Activated CD4-positive, alpha-beta T cell treated with anti-CD3 and anti-CD28 coated beads for 36 hours (primary cell): ENCODE measurements at places on chromosomes 1 and 21. TPM values are rescaled to one million over a fixed set of nuclear protein-coding genes. Genes with fewer than 3 reads are reported as not detected.

- peaks cover 2% of the 10 kb centered on the region for H3K36me3 ChIP-seq
- H3K4me3 ChIP-seq, result no peak overlapping the region
- DNase-seq, result no peak
- H3K4me1 ChIP-seq, result no peaks in the 10 kb centered on the region
- peaks cover 11% of the 10 kb centered on the region for H3K27me3 ChIP-seq
- H3K27ac ChIP-seq, result no peak overlapping the region
These were observed 34.3 kb upstream of the SYCP1 start for GRCh38 chr1:114820392-114820791.

PGLYRP3 gene
- not detected for total RNA-seq

PLA2G2F gene
- not detected for total RNA-seq

GRCh38 chr1:157399343-157399983 lies 152.9 kb downstream of the FCRL5 start:
- peaks cover 35% of the 10 kb centered on the region for H3K27me3 ChIP-seq
- DNase-seq, result no peak
- H3K4me1 ChIP-seq, result no peaks in the 10 kb centered on the region
- no peaks in the 10 kb centered on the region for H3K36me3 ChIP-seq
- H3K27ac ChIP-seq, result no peak overlapping the region
- no peak overlapping the region for H3K4me3 ChIP-seq

SPRR5 gene
- not detected for total RNA-seq

DNA sequence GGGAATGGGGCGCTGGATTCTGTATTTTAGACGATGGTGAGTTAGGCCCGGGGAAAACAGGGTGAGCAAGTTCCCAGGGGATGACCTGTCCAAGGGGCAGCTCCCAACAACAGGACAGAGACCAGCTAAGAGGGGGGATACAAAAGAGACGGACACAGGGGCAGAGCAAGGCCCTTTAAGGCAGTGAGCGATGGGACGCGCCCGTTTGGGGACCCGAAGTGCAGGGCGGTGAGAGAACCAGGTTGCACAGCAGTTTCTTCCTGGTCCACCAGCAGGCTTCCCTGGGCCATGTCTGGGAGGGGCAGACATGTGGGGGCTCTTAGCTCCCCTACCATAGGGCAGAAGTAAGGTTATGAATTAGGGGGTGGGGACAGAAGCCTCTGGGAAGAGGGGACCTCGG lies 22.0 kb downstream of the INAVA start:
- H3K27ac ChIP-seq, result no peak overlapping the region
- no peaks in the 10 kb centered on the region for H3K36me3 ChIP-seq
- DNase-seq, result no peak
- no peak overlapping the region for H3K4me3 ChIP-seq
- no peaks in the 10 kb centered on the region for H3K4me1 ChIP-seq

PROK1 gene
- not detected for total RNA-seq
